CD4-positive, alpha-beta T cell (primary cell): ENCODE measurements at places on chromosomes 5 and 9. TPM values are rescaled to one million over a fixed set of nuclear protein-coding genes. Genes with fewer than 3 reads are reported as not detected.
A peak's percentile ranks its signal among the peaks of the same experiment; 100 is the strongest.

LVRN gene
- total RNA-seq: not detected

- no peak for DNase-seq
Observed at GRCh38 chr5:141685591-141685990, 3.6 kb upstream of the ARAP3 start.

GRCh38 chr9:5840788-5841187, 7.9 kb upstream of the ERMP1 start:
- no peak for DNase-seq

GRCh38 chr9:125890826-125891225, 143.7 kb downstream of the PBX3 start:
- DNase-seq: no peak

- DNase-seq: no peak
Observed at GRCh38 chr5:150289551-150290390, at the start of gene CAMK2A. CAMK2A (minus strand) TSS chr5:150289773; CDS start chr5:150289625, 148 bp downstream.

- DNase-seq: no peak
Observed at GRCh38 chr5:38384396-38384795, 126.0 kb downstream of the EGFLAM start.

DNA sequence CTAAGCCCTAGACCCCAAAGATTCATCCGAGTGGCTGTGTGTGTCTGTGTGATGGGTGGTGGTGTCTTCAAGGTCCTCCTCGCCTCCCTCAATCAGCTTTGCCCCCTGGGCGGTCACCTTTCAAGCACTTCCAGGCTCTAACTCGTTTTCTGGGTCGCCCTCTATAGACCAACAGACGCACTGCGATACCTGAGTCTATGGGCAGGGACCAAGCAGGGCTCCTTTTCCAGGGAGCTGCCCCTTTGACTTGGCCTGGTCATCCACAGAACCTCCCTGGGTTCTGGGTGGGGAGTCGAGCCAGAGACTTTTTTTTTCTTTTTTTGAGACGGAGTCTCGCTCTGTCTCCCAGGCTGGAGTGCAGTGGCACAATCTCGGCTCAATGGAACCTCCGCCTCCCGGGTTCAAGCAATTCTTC, 1.1 kb downstream of the SLC27A4 start:
- DNase-seq: peak; percentile 80

DNA sequence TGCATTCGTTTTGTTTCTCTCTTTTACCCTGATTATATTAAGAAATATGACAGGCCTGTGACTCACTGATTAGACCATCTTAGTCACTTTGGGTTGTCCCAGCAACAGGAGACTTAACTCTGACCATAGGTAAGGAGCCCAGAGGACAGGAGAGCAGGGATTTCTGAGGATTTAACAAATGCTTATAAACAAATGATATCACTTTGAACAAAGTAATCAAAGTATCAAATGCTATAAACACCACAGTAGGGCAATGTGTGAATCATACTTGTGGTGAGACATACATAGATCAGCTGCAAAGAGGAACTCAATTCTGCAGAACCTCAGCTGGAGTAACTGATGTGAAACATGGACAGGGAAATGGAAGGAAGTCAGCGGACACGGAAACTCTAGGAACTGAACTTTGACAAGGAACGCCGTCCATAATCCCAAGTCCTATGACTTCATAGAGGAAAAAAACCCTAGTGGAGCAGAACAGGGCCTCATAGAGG, 190.6 kb upstream of the MSX2 start:
- DNase-seq: peak; percentile 43

DNA sequence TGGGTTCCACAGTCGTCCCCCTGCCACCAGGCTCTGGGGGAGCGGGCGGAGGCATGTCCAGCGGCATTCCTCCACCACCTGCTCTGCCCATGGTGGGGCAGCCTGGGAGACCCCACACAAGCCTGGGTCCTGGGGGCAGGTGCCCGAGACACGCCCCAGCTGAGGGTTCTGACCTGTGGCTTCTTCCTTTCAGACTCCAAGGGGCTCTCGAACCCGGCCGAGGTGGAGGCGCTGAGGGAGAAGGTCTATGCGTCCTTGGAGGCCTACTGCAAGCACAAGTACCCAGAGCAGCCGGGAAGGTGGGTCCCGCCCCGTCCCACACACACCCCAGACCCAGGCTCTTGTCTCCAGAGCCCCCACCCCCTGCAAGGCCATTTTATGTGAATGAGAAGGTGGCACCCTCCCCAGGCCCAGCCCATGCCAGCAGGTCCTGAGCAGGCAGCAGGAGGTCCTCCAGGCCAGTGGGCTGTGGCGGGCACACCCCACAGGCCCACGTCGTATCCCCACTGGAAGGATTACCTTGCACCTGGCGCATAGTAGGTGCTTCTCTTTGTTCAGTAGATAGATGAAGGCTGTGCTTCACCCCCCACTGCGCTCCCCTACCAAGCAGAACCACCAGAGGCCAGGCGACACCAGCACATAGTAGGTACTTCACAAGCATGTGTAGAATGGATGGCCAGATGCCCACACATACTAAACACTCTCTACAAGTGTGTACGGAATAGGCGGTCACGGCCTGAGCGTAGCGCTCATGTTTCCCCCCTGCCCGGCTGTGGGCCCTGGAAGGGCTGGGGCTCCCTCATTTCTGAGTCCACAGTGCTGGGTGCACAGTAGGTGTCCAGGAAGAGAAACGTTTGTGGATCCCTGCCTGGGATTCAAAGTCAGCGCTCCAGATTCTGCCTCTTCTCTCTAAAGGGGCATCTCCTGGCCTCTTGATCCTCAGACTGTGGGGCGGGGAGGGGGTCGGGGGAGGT, 107.9 kb downstream of the RXRA start:
- DNase-seq: no peak

C9 gene
- total RNA-seq: not detected

- no peak for DNase-seq
Observed at GRCh38 chr9:81393985-81394811, 295.1 kb downstream of the TLE1 start.

DNA sequence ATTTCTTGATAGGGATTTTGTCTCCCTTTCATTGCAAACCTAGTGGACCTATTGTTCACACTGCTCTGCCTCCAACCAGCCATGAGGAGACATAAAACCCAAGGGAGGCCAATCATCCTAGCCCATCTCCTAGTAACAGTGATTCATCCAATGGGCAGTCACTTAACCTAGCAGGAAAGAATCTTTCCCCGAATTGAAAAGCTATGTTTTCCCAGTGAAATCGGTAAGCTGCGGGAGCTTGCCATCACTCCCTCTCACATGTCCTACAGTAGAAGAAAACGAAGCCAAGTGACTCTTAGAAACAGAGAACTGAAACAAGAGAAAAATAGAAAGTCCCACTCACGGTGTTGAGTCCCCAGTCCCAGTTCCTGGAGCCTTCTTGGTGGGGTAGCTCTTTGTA, 123.3 kb downstream of the SUSD1 start:
- DNase-seq: no peak

DNA sequence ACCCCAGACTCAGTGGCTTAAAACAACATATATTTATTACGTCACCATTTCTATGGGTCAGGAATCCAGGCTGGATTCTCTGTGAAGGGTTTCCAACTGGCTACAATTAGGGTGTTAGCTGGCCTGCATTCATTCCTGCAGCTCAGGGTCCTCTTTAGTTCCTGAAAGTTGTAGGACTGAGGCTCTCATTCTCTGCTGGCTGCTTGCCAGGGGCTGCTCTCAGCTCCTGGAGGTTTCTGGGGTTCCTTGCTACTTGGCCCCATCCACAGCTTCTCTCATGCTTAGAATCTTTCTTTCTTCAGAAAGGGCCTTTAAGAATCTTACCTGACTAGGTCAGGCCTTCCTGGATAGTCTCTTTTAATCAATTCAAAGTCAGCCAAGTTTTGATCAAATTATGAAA, 424.6 kb downstream of the GADD45G start:
- no peak for DNase-seq
